ENCODE measurements at places on chromosomes 7 and 10. TPM values are rescaled to one million over a fixed set of nuclear protein-coding genes. Genes with fewer than 3 reads are reported as not detected.

The EXOSC1 gene
- 27.7 TPM for total RNA-seq

The FLNC gene
- total RNA-seq, result 6.0 TPM

DNA sequence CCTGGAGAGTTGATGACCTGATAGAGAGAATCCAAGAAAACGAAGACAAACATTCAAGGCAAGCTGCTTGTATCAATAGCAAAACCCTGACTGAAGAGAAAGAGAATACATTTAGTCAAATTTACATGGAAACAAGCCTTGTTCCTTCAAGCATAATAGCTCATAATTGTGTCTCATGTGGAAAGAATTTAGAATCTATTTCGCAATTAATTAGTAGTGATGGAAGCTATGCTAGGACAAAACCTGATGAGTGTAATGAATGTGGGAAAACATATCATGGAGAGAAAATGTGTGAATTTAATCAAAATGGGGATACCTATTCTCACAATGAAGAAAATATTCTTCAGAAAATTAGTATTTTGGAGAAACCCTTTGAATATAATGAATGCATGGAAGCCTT is 18.0 kb downstream of the RBAK start:
- no peak for DNase-seq
- no peaks in the 10 kb centered on the region for H3K4me1 ChIP-seq
- H3K36me3 ChIP-seq, result peaks cover 32% of the 10 kb centered on the region
- no peak overlapping the region for H3K27ac ChIP-seq
- H3K27me3 ChIP-seq, result no peaks in the 10 kb centered on the region

GRCh38 chr10:128776673-128777252 is 650.5 kb upstream of the MKI67 start:
- H3K4me3 ChIP-seq, result no peak overlapping the region
- H3K27ac ChIP-seq, result no peak overlapping the region
- no peak for DNase-seq
- no peaks in the 10 kb centered on the region for H3K36me3 ChIP-seq

DNA sequence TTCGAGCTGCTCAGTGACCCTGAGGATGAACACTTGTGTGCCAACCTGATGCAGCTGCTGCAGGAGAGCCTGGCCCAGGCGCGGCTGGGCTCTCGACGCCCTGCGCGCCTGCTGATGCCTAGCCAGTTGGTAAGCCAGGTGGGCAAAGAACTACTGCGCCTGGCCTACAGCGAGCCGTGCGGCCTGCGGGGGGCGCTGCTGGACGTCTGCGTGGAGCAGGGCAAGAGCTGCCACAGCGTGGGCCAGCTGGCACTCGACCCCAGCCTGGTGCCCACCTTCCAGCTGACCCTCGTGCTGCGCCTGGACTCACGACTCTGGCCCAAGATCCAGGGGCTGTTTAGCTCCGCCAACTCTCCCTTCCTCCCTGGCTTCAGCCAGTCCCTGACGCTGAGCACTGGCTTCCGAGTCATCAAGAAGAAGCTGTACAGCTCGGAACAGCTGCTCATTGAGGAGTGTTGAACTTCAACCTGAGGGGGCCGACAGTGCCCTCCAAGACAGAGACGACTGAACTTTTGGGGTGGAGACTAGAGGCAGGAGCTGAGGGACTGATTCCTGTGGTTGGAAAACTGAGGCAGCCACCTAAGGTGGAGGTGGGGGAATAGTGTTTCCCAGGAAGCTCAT is 1.1 kb downstream of the DDIT4 start:
- peak overlapping the region; percentile 99 for H3K27ac ChIP-seq
- H3K27me3 ChIP-seq, result no peaks in the 10 kb centered on the region
- no peaks in the 10 kb centered on the region for H3K36me3 ChIP-seq
- DNase-seq, result peak; percentile 75

All from breast epithelium (tissue), 4 donors.